Stimulated activated CD8-positive, alpha-beta memory T cell treated with anti-CD3 and anti-CD28 coated beads, Interleukin-4, amount 100 ng/mL, for 4 hours (primary cell): ENCODE measurements at places on chromosomes 6 and 20.

- no peak for DNase-seq
Observed at GRCh38 chr20:37280403-37280802, 9.1 kb upstream of the MANBAL start.

DNA sequence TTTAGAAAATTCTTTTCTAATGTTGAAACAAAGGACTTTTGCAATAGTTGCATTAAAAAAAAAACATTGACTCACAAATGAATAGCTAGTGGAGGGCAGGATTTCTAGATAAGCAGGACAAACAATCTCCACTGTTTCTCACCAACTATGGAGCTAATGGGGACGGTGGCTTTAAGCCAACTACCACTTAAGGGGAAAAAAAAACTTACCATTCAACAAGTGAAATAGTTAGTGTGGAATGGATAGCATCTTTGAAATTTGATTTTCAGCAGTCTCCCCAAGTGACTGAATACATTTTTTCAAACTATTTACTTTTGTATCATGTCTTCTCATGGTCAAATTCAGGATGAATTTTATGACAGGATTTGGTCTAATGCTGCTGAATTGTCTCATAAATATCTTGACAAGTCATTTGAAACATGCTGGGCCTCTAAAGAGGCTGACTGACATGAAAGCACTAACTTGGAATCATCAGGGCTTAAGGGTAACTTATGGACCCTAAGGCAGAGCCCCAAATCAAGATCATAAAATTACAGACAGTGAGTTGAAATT is 100.5 kb downstream of the EYA4 start:
- no peak for DNase-seq

GRCh38 chr6:6751266-6751596 is 162.7 kb downstream of the LY86 start:
- DNase-seq = no peak

- no peak for DNase-seq
Observed at GRCh38 chr6:32943864-32944649, 3.2 kb upstream of the HLA-DMB start.

- no peak for DNase-seq
Observed at GRCh38 chr6:128280960-128281359, 239.4 kb downstream of the PTPRK start.

GRCh38 chr6:30029588-30029987 is 31.5 kb upstream of the POLR1H start:
- DNase-seq = no peak

DNA sequence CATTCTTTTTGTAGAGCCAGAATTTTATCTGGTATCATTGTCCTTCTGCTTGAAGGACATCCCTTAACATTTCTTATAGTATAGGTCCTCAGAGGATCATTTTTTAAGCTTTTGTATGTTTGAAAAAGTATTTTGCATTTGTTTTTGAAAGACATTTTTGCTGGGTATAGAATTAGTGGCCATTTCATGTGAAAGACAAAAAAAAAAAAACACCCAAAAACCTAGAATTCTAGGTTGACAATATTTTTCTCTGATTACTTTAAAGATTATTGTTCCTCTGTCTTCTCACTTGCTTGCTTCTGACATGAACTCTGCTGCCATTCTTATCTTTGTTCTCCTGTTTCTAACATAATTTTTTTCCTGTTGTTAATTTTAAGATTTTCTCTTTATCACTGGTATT is 75.7 kb upstream of the SLC22A16 start:
- DNase-seq = no peak

DNA sequence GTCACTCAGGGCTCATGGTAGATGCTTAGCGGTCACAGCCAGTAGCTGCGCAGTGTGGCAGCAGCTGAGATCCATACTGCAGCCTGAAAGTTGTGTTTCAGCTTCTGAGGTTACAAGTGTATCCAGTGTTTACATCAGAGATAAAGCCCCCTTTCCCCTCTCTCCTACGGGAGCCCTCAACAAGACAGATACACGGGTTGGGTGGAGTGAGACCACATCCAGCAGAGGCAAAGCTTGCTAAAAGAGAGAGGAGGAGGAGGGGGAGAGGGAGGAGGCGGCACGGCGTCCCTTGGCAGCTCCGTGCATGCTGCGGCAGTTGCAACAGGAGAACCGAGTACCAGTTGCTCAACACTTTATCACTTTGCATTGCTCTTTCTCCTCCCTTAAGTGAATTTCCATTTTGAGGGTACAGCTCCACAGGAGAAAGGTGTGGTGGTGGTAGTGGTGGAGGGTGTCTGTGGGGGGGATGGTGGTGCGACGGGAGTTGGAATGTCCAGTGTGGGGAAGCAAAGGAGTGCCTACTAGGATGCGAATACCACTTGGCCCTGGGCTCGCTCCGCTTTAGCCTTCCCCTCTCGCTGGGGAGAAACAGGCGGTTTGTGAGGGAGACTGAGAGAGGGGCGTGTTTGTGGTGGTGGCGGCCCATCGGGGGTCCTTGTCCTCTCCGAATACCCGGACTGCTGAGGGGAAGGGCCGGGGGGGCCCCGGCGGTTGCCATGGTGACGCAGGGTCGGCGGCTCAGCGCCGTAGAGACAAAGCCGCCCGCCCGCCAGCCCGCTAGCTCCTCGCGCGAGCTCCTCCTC is 405 bp upstream of the RNF182 start:
- no peak for DNase-seq

DNA sequence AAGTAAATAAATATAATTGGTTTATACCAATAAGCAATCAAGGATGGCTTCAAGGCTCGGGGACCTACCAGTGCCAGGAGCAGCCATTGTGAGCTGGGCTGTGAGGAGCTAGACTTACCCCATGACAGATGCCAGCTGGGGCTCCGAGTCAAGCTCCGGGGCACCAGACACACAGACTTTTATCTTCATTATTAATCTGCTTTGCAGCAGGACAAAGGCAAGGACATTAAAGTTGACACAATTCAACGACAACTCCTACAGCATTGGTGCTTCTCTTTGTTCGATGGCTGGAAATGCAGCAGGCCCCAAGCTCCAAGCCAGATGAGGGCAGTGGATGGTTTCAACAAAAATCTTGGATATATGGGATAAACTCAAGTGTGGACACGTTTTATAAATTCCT is 68.3 kb downstream of the CD24 start:
- DNase-seq = no peak

GRCh38 chr6:163668061-163668426 is 253.5 kb downstream of the QKI start:
- DNase-seq = no peak

- no peak for DNase-seq
Observed at GRCh38 chr6:42013134-42013516, 37.2 kb upstream of the TAF8 start.

DNA sequence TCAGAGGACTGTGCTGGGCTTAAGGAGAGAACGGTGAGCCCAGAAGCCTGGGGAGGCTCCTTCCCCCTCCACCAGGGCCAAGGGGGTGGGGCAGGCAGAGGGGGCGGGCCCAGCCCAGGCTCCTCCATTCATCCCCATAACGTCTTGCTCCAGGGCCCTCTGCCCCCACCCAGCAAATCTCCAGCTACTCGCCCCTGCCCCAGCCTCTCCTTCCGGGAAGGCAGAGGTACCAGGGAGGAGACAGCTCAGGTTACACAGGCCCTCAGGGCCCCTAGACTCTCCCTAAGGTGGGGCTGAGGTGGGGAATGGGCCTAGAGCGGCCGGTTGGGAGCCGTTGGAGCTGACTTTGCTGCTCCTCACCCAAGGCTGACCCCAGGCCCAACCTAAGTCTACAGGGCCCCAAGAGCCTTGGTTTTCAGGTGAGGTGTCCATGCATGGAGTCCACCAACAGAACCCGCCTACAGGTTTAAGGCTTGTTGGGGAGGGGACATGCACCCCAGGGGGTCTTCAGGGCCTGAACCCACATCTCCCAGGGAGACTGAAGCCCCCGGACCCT is 1.2 kb downstream of the LAMA5 start:
- DNase-seq = no peak

DNA sequence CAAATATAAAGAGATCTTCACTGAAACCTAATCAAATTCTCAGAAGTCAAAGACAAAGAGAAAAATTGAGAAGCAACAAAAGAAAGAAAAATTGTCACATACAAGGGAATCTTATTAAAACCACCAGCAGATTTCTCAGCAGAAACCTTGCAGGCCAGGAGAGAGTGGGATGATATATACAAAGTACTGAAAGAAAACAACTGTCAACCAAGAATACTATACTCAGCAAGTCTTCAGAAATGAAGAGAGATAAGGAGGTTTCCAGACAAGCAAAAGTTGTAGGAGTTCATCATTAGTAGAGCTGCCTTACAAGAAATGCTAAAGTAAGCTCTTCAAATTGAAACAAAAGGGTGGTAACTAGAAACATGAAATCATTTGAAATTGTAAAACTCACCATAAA is 345.6 kb downstream of the MAFB start:
- DNase-seq = no peak

DNA sequence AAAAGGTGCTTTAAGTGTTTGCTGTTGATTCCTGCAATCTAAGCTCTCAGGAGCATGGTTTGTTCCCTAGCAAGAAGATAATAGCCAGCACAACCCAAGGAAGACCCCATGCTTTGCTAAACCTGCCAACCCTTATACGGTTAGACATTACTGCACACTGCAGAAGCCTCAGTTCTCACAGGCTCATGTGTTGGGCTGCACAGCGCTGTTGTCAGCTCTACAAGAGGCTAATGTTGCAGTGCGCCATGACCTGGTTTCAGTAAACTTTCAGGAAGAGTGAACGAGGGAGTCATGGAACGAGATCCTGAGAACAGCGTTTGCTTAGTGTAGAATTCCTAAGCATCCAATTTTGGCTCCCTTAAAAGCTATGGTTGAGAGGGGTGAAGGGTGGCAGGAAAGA is 218.5 kb downstream of the ARHGAP18 start:
- DNase-seq = no peak

DNA sequence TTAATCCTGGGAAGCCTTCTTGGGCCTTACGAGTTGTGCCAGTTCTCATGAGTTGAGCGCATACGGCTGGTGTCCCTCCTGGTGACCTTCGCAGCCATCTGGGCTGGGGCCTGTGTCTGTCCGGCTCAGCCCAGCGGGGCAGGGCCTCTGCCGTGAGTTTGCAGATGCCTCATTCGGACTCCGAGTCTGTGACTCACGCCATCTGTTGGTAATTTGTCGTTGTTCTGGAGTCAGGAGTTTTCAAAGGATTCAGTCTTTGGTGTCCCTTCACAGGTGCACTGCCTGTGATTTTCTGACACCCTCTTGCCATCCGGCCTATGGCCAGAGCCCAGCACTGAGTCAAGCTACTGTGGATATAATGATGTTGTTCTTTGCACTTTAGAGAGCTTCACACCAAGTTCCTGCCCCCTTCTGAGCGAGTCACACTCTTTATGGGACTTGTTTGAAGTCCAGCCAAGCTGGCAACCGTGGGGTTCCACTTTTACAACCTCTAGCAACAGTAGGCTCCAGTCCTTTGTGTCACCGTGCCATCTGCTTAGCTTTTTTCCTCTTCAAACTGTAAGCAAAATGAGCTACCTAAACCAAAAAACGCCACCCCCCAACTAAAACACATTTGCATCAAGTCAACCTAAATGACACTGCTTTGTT is 175.6 kb downstream of the AIG1 start:
- no peak for DNase-seq

DNA sequence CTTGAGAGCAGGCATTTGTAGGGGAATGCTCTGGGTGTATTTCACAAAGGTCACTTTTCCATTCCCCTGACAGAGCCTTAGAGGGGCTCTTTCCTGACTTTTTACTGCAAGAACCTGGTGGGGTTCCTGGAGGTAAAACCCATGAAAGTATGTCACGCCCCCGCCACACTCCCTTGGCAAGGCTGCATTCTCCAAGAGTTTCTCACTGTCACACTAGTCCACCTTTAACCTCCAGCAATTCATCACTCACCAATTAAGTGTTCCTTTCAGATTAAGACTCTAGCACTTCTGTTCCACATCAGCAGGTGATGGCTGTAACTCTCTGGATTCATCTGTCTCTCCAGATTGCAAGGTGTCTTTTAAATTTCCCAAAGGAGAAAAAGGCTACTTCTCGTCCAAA is 32.7 kb upstream of the NKX2-4 start:
- DNase-seq = no peak

GRCh38 chr6:69878795-69879194 is 12.4 kb downstream of the COL19A1 start:
- no peak for DNase-seq

- no peak for DNase-seq
Observed at GRCh38 chr6:79755967-79756366, 124.8 kb downstream of the SH3BGRL2 start.
